ENCODE measurements at places on chromosomes 4 and X.

DNA sequence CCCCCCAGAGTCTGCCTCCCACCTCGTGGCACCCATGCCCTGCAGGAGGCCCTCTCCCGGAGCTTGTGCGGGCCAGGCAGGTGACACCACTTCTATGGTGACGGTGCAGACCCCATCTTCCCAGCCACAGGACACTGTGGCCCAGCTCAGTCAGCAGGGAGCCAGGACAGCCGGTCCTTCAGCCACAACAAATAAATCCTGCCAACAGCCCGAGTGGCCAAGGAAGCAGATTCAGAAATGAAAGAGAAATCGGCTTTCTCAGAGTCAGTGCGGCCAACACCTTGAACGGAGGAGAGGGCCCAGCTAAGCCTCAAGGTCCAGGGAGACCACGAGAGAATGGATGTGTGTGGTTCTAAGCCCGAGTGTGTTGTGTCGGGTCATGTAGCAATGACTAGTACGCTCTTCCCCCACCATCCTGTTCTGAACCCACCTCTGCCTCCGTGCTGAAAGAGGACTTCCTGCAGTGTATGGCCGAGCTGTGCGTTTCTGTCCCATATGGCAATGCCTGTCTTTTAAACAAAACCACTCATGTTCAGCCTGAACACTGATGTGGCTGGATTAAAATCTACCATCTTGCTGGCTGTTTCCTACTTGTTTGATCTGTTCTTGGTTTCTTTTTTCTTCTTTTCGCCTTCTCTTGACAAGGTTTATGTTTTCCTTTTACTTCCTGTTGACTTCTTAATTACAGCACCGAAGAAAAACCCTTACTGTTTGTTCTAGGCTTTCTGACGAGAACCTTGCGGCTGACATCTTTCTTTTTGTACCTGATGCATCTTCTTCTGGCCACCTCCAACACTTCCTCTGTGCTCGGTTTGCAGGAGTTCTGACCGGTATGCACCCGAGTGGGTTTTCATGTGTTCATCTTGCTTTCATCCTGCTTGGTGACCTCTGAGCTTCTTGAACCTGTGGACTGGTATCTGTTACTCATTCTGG is 53.1 kb downstream of the GAK start:
- no peak for DNase-seq

GRCh38 chr4:336099-336892 is 1.3 kb upstream of the ZNF141 start:
- no peak for DNase-seq

DNA sequence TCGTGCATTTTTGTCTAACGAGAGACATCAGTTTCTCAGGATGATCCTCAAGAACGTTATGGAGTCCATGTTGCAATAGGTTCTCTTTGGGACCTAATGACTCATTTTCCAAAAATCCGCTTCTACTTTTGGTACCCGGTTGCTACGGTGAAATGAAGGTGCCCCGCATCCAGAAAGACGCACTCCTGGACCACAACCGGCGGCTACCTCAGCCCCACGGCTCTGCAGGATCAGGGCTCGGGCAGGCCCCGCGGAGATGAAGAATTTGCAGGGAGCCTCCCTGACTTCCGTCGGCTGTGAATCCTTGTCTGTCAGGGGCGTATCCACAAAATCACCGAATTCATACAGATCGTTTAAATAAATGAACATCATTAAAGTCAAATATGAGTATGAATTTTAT is 15.6 kb downstream of the GTPBP6 start:
- no peak for DNase-seq

GRCh38 chr4:173138624-173139023 is 30.0 kb upstream of the GALNT7 start:
- DNase-seq = peak; percentile 19

DNA sequence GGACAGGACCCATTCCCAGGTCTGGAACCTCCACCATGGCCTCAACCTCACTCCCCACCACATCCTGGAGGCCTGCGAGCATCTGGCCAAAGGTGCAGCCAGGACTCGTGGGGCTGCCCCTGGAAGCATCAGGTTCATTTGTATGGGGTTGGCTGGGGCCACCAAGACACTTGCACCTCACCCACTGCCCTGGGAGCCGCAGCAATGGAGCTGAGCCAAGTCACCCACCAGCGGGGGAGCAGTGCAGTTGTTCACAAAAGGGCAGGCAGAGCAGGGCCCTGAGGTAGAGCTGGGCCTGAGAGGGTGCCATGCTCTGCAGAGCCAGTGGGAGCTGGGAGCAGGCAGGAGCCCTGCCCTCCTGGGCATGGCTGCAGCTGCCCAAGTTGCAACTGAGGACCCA is 163.5 kb downstream of the FAM47A start:
- no peak for DNase-seq

- peak; percentile 92 for DNase-seq
Observed at GRCh38 chr4:57102050-57102624, 8.0 kb downstream of the IGFBP7 start.

GRCh38 chr4:54872261-54872660 is 214.5 kb downstream of the KIT start:
- peak; percentile 29 for DNase-seq

- peak; percentile 46 for DNase-seq
Observed at GRCh38 chrX:70592091-70592490, 147.5 kb downstream of the DLG3 start.

- no peak for DNase-seq
Observed at GRCh38 chr4:133910165-133910564, 291.4 kb downstream of the PABPC4L start.

DNA sequence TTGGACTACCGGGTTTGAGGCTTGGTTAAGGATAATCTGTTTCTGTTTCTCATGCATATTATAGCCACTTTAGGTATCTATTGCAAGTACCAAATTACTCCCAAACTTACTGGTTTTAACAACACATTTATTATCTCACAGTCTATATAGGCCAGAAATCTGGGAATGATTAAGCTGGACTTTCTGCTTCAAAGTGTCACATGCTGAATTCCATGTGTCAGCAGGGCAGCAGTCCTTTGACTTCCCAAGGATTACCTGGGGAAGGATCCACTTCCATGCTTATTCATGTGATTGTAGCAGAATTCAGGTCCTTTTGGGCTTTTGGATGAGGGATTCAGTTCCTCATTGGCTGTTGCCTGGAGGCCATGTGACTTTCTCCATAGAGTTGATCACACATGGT is 349.0 kb upstream of the TRAM1L1 start:
- DNase-seq = no peak

DNA sequence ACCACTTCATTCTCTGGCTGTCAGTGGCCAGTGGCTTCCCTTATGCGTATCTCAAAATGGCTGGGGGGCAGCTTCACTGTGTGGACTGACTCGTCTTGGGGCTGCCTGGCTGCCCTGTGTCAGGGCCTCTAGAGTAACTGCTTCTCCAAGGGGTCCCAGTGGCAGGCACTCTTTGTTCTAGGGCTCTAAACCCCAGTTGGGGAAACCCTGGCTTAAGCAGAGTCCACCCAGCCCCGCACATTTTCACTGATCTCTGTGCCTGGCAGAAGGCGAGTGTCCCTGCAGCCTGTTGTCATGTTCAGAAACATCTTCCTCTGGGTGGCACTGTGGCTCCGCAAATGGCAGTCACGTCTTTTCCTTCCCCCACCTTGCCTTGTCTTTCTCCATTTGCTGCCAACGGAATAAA is 59.7 kb downstream of the NBDY start:
- DNase-seq = peak; percentile 17

DNA sequence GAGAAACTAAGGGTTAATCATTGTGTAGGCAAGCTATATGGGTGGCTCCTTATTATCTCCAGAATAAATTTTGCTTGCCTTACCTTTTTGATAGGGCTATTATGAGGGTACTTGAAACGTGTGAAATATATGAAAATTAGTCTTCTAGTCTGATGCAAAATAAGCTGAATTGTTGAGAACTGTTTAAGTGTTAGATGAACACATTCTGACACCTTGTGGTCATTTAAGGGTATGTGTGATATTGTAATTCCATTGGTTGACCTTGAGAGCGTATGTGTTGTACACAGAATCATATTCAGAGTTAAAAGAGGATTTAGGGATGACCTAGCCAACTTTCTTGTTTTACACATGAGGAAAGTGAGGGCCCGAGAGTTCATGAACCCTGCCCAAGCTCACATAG is 44.6 kb upstream of the LINC00632 start:
- DNase-seq = peak; percentile 20

DNA sequence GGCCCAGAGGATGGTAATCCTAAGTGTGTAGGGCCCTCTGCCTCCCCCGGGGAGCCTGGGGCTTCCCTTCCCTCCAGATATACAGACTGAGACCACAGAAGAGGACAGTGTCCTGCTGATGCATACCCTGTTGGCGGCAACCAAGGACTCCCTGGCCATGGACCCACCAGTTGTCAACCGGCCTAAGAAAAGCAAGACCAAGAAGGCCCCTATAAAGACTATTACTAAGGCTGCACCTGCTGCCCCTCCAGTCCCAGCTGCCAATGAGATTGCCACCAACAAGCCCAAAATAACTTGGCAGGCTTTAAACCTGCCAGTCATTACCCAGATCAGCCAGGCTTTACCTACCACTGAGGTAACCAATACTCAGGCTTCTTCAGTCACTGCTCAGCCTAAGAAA is 1.9 kb downstream of the TRO start:
- no peak for DNase-seq
